ENCODE measurements at places on chromosomes 6 and 20. TPM values are rescaled to one million over a fixed set of nuclear protein-coding genes. Genes with fewer than 3 reads are reported as not detected.

Gene BTNL2
- total RNA-seq = not detected

Gene ADTRP
- total RNA-seq = 13.3 TPM

Gene TBXT
- not detected for total RNA-seq

Gene ABHD16B
- total RNA-seq = not detected

Gene PBOV1
- not detected for total RNA-seq

Gene ATP6V1G2
- total RNA-seq = 19.2 TPM

Gene SRSF12
- 18.0 TPM for total RNA-seq

Gene EPB41L1
- 105 TPM for total RNA-seq
